ENCODE measurements at places on chromosomes 5 and 9.

DNA sequence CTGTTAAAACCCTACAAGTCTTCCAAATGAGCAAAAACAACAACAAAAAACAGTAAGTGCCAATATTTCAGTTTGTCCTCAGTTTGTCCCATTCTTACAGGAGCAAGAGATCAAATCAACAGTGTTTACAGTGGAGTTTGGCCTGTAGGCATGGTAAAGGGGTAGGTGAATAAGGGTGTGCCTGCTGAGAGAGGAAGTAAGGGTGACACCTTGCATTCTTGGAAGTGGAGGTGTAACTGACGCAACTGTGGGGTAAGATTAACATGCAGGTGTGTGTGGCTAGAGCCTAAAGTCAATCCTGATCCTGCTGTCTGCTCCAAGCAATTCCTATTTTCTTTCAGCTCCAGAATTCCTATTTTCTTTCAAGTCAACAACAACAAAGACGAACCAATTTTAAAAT lies 43.4 kb downstream of the PFDN1 start:
- no peak for DNase-seq

- no peak for DNase-seq
Measured at GRCh38 chr9:23674016-23674585, 151.9 kb downstream of the ELAVL2 start.

GRCh38 chr9:137140151-137141012 lies 1.4 kb downstream of the GRIN1 start:
- no peak for DNase-seq

DNA sequence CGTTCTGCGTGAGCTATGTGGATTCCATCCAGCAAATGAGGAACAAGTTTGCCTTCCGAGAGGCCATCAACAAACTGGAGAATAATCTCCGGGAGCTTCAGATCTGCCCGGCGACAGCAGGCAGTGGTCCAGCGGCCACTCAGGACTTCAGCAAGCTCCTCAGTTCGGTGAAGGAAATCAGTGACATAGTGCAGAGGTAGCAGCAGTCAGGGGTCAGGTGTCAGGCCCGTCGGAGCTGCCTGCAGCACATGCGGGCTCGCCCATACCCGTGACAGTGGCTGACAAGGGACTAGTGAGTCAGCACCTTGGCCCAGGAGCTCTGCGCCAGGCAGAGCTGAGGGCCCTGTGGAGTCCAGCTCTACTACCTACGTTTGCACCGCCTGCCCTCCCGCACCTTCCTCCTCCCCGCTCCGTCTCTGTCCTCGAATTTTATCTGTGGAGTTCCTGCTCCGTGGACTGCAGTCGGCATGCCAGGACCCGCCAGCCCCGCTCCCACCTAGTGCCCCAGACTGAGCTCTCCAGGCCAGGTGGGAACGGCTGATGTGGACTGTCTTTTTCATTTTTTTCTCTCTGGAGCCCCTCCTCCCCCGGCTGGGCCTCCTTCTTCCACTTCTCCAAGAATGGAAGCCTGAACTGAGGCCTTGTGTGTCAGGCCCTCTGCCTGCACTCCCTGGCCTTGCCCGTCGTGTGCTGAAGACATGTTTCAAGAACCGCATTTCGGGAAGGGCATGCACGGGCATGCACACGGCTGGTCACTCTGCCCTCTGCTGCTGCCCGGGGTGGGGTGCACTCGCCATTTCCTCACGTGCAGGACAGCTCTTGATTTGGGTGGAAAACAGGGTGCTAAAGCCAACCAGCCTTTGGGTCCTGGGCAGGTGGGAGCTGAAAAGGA lies 10.9 kb downstream of the QRFP start:
- DNase-seq = no peak

GRCh38 chr9:8961186-8961851 lies 1161.7 kb upstream of the DMAC1 start:
- DNase-seq = no peak

DNA sequence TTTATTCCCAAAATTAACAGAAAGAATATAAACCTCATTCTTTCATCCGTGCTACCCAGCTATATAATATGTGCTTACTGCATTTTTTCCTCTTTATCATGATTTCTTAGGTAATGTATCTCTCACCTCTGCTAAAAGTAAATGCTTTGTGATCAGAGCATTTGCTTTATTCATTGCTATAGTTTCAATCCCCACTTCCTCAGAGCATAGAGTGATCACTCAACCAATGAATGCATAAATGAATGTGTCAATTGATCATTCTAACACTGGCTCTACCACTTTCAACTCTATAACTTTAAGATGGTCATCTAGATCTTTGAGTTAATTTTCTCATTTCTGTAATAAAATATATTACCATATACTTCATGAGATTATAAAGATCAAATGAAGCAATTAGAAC lies 719.2 kb downstream of the CETN3 start:
- DNase-seq = no peak

DNA sequence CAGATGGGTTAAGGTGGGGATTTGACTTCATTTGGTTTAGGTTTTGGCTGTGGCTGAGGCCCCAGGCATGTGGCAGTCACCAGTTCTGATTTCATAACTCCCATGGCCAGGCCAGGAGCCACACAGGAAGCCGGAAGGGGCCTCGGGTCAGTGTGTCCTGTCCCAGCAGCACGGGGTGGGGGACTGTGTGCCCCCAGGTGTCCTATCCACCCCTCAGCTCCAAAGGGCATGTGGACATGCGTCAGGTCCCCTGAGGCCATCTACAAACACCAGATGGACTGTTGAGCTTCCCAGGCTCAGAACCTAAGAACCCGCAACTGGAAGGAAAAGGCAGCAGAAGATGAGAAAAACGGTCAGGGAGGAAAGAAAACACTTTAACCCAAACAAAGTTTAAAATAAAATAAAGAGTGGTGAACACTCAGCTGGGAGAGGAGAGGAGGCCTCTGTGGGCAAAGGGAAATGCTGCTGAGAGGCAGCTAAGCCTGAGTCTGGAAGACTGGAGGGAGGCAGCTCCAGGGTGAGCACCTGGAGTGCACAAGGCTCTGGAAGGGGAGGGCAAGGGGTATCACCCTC lies 260.8 kb downstream of the AUH start:
- no peak for DNase-seq

GRCh38 chr5:171703146-171703545 lies 82.5 kb upstream of the SMIM23 start:
- DNase-seq = no peak

DNA sequence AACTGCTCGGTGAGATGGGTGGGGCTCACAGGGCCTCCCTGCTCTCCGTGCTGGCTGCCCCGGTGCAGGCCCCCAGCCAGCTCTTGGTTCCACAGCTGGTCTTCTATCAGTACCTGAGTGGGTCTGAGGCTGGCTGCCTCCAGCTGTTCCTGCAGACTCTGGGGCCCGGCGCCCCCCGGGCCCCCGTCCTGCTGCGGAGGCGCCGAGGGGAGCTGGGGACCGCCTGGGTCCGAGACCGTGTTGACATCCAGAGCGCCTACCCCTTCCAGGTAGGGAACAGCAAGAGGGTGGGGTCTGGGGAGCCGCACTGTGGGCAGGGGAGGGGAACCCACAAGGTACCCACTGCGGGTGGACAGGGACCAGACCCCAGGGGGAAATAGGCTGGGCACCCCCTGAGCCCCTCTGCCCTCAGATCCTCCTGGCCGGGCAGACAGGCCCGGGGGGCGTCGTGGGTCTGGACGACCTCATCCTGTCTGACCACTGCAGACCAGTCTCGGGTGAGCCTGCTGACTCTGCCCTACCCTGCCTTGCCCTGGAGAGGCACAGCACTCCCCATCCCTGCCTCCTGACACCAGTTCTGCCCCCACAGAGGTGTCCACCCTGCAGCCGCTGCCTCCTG lies 2.8 kb downstream of the MAMDC4 start:
- no peak for DNase-seq

DNA sequence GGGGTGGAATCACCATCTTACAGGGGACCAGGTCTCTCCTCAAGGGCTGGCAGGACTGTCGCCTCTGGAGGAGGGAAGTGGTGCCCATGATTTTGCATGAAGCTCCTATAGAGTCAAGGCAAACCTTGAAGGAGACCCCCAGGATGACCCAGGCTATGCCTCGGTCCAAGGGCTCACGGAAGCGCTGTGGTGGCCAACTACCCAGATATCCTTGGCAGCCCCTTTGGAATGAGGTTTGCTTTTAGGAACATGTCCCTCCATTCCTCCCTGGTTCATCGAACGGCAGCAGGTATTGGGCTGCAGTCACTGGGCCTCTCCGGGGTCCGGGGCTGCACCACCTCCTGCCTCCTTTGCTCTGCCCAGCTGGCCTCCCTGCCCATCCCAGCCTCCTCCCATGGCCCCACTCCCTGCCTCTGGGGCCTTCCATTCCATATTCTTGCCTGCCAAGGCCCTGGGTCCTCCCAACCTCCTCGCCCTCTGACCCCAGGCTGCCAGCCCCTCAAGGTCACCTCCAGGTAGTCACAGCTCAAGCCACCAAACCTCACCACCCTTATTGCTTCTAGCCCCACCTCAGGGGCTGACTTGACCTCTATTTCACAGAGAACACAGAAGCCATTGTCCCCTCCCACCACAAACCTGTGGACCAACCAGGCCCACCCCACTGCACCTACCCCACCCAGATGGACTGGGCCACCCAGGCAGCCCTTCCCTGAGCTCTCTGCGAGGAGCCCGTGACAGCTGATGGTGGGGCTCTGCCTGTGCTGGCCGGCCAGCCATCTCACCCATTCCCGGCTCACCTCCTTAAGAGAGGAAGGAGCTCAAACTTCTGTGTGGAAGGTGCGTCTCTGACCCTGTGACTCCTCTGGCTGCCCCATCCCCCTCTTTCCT lies 3.6 kb upstream of the IL3 start:
- DNase-seq = no peak

- no peak for DNase-seq
Measured at GRCh38 chr5:67035098-67035740, 161.4 kb downstream of the CD180 start.

GRCh38 chr9:71911908-71912335 lies 483 bp downstream of the C9orf85 start:
- DNase-seq = no peak

DNA sequence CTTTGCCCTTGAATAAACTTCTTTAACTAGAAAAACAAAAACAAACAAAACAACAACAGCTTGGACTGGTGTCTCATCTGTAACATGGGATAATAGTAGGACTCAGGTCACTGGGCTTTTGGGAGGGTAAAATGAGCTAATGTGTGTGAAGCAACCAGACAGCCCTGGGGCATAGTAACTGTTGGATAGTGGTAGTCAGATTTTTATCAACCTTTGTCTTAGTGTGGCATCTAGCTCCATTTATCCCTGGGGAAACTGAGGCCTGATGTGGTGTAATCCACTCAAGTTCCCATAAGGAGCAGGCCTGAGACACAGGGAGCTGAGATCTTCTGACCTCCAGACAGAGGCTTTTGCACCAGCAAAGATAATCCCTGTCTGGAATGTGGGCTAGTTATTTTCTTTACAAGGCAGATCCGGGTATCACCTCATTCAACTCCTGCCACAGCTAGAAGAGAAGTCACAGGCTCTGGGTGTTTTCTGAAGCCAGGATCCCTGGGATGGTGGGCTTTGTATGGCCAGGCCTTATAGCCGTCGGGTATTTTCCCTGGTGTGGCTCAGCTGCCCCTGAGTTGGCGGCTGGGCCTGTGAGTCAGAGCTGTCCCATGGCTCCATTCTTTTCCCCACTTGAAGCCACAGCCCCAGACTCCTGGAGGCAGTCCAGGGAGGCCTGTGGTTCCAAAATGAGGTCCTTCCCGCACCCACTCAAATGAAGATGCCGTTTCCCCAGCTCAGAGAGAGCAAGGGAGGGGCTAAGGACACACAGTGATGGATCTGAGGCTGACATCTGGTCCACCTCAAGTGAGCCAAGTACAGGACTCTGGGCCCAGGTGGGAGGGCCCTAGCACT lies 26.1 kb upstream of the CSF1R start:
- no peak for DNase-seq

GRCh38 chr9:111533099-111533790 lies 8.3 kb downstream of the ZNF483 start:
- DNase-seq = no peak

- no peak for DNase-seq
Measured at GRCh38 chr5:96788112-96788749, 19.5 kb downstream of the ERAP1 start.

GRCh38 chr5:122404018-122404417 lies 92.0 kb downstream of the SNCAIP start:
- no peak for DNase-seq

DNA sequence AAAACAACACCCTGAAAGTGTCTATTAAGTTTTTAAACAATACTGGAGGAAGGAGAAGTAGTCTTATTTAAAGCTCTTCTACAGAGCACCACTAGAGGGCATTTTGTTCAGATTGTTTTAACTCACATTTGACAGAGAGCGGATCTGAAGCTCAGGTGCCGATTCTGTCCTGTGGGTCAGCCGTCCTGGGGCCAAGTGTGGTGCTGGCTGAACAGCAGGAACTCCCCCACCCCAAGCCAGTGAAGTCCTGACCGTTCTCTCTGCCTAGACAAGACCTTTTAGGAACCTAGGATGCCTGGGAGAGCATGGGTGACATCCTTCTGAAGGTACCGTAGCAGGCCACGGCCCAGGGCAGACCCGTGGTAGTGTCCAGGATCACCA lies 3.9 kb downstream of the EXOC3 start:
- no peak for DNase-seq

GRCh38 chr9:37146410-37146809 lies 26.0 kb downstream of the ZCCHC7 start:
- DNase-seq = no peak

- DNase-seq = no peak
Measured at GRCh38 chr5:139838381-139839197, 43.0 kb downstream of the PSD2 start.

DNA sequence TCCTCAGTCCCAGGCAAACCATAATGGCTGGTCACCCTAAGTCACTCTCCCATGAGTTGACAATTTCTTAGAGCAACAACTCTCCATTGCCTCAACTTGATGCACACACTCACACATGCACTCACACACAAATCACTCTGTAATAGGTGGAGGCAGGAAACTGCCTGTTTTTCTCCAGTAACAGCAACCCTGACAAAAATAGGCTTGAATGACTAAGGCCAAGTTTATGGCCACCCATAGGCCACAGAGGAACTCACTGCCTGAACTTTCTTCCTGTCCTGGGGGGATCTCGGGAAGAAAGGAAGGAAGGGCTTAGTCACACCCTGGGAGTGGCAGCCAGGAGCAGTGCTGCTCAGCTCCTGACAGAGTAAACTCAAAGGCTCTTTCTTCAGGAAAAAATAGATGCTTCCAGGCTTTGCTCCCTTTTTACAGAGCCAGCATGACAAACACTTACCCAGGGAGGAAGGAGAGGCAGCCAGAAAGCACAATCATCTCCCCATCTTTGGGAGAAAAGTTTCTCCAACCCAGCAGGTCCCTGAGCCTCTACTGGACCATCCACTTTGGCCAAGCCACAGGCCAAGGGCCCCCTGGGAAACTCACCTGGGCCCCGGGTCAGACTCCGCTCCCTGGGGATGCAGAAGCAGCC lies 368 bp downstream of the SH3TC2 start:
- DNase-seq = no peak

- DNase-seq = no peak
Measured at GRCh38 chr5:174236070-174236469, 190.6 kb downstream of the NSG2 start.

All from stimulated activated CD8-positive, alpha-beta memory T cell treated with anti-CD3 and anti-CD28 coated beads, Interleukin-15, amount 100 ng/mL, for 1 hour (primary cell).